ENCODE measurements at places on chromosomes 5 and 9. TPM values are rescaled to one million over a fixed set of nuclear protein-coding genes. Genes with fewer than 3 reads are reported as not detected.

DNA sequence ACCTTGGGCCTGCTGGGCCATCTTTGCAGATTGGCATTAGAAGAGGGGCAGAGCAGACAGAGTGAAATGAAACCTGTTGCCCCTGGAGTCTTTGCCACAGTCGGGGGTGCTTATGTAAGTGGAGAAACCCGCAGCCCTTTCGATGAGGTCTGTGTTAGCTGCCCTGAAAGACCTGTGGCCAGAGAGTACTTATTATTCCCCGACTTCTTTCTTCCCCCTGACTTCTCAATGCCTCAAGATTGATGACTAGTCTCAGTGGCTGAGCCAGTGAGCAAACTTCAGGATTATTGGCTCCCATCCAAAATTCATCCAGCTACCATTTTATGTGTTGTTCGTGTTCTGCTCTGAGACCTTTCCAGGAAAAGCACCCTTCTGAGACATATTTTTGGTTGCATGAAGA lies 7.6 kb downstream of the NTRK2 start:
- no peak for DNase-seq

- no peak for DNase-seq
These were observed 7.8 kb upstream of the DNAJC18 start for GRCh38 chr5:139446956-139447779.

- no peak for DNase-seq
These were observed 135.7 kb downstream of the CAAP1 start for GRCh38 chr9:26756881-26757280.

The FOXD4 gene
- not detected for total RNA-seq

The RBM18 gene
- total RNA-seq, result 14.2 TPM

The PCDHB12 gene
- total RNA-seq, result not detected

DNA sequence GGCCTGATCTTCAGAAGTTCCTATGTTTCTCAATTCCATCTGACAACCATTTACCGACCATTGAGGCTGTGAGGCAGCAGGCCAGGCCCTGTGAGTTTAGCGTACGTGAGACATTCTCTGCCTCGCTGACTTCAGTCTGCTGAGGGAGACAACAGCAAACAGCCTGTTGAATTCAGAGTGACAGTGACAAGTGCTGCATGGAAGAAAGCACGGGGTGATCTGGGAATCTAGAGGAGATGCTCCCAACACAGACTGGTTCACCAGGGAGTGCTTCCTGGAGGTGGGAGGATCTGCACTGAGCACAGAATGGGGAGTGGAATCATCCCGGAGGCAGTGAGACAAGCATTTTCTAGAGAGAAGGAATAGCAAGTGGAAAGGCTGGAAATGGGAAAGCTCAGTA lies 10.0 kb upstream of the DDX41 start:
- no peak for DNase-seq

The CLIC3 gene
- total RNA-seq, result 13.0 TPM

DNA sequence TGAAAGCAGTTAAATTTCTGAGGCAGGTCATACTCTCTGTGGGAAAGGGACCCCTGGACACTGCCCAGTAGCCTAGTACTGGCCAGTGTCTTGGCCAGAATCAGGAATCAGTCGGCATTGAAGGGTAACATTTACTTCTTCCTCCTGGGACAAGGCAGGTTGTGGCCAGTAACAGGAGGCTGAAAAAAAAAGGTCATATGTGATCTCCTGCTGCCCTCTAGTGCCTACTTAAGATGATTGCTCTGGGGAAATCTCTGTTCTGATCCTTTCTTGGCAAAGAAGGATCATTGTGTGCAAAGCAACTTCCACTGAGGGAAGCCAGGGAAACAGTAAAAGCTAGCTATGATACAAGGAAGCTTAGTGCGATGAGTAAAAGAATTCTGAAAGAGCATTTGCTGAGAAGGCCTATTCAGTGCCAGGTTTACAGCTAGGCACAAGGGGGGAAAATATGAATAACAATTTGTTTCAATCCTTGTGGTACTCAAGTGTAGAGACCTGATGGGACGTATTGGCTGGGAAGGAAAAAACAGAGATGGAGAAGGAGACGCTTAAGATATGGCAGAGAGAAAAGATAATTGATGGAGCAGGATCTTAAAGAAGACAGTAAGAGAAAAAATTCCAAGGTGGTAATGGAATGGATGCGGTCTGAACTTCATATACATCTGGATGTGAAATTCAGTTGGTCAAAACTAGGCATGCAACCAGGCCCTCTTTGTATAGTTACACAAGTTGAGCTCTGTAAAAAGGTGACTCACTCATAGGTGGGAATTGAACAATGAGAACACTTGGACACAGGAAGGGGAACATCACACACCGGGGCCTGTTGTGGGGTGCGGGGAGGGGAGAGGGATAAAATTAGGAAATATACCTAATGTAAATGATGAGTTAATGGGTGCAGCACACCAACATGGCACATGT lies 25.8 kb upstream of the TRIM32 start:
- DNase-seq, result no peak

The SPINK7 gene
- total RNA-seq, result not detected

DNA sequence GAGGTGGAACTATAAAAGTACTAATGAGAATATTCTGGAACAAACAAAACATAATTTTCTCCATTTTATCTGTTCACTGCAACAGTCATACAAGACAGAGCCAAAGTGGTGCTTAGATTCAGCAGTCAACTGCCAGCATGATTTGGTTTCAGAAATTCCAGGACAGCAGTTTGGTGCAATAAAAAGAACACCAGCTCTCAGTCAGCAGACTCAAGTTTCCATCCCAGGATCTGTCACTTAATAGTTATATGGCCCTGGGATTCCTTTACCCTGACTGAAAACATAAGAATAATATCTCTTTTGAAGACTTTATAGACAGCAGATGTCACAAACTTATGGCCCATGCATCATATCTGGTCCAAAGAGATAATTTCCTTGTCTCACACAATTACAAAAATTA lies 92.8 kb upstream of the RASEF start:
- no peak for DNase-seq

The ELAVL2 gene
- total RNA-seq, result not detected

The FAM200C gene
- total RNA-seq, result not detected

The PTCH1 gene
- total RNA-seq, result 28.9 TPM

The LRRC19 gene
- total RNA-seq, result not detected

- no peak for DNase-seq
These were observed 364.6 kb downstream of the NPR3 start for GRCh38 chr5:33075731-33076130.

The PCDHB15 gene
- total RNA-seq, result not detected

DNA sequence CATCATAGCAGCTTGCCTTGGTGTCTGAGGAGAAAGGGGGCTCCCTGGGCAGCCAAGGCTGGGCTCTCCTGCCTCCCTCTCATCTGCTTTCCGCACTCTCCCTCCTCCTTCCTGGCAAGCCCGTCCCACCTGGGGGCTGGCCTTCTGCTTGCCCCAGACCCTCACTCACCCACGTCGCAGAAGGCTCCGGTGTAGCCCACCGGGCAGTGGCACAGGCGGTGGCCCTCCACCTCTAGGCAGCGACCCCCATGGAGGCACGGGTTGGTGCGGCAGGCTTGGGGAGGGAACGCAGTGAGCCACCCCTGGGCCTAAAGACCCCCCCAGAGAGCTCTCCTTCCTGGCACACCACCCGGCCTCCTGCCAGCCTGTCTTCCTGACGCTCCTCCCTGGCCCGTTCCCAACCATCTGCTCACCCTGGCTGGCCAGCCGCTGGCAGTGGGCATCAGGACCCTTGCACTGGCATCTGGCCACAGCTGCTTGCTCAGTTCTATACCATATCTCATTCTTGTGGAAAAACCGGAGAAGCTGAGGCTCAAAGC lies 4.2 kb upstream of the PFN3 start:
- no peak for DNase-seq

DNA sequence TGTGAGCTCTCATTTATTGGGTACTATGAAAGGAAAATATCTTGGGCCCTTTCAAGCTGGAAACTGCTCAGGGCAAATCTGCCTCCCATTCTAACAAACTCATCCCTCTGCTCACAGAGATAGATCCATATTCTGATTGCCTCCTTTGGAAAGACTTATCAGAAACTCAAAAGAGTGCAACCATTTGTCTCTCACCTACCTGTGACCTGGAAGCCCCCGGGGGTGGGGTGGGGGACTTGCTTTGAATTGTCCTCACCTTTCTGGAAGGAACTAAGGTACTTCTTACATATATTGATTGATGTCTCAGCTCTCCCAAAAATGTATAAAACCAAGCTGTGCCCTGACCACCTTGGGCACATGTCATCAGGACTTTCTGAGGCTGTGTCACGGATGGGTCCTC lies 125.3 kb downstream of the ATP10B start:
- DNase-seq, result no peak

The RORB gene
- total RNA-seq, result not detected

GRCh38 chr5:178590141-178590923 lies at the start of gene COL23A1:
COL23A1 (minus strand) TSS chr5:178590393.
- peak; percentile 33 for DNase-seq

GRCh38 chr9:27802418-27802817 lies 229.1 kb upstream of the C9orf72 start:
- DNase-seq, result no peak

- DNase-seq, result no peak
These were observed 21.4 kb upstream of the SMIM23 start for GRCh38 chr5:171764265-171764664.

- no peak for DNase-seq
These were observed 8.9 kb downstream of the FBXW5 start for GRCh38 chr9:136935651-136936050.

DNA sequence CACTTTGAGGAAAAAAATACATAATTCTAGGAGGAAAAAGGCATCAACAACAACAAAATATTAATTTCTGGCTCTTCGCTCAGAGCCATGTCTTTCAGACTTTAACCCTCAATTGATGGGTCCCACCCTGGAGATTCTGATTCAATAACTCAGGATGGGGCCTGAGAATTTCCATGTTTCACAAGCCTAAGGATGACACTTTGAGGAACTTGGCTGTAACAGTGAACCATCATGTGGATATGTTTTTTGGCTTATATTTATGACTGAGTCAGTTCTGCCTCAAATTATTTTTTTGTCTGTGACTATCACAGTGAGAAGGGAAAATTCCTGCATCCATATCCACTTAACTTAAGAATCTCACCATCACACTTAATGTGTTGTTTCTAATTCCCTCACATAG lies 504.6 kb downstream of the RASEF start:
- DNase-seq, result no peak
